AG04449 (cell line): ENCODE measurements at places on chromosomes 12 and 14.

GRCh38 chr12:26863515-26863914 lies 30.5 kb upstream of the ITPR2 start:
- no peak for DNase-seq

DNA sequence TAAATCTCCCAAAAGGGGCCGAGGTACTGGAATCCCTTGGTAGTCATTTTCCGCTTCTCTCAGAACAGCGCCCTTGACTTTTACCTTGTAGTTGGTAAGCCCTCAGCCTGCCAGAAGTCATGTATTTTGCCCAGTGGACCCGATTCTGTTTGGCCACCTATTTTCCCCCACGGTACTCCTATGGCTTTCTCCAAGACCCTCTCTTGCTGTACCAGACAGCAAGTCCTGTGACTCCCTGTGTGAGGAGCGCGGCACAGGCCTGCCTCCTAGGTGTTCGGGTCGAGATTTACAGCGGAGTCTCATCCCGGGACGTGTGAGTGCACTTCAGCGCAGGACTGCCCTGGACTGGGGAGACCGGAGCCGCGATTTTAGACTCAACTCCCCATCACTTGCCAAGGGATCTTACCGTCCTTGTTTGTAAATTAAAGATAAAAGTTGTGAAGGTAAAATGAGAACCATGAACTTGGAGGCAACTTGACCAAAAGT lies 1.1 kb upstream of the MBD6 start:
- DNase-seq: no peak

DNA sequence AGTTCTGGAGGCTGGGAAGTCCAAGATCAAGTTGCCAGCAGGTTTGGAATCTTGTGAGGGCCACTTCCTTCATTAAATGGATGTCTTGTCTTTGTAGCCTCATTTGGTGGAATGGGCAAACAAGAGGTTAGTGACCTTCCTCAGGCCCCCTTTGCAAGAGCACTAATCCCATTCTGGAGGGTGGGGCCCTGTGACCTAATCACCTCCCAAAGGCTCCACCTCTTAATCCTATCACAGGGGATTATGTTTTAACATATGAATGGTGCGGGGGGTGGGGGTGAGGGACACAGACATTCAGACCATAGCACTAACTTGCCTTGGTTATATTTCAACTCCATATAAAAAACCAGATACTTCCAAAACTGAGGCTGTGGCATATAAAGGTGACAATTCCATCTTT lies 59.9 kb upstream of the PPP4R3A start:
- no peak for DNase-seq

DNA sequence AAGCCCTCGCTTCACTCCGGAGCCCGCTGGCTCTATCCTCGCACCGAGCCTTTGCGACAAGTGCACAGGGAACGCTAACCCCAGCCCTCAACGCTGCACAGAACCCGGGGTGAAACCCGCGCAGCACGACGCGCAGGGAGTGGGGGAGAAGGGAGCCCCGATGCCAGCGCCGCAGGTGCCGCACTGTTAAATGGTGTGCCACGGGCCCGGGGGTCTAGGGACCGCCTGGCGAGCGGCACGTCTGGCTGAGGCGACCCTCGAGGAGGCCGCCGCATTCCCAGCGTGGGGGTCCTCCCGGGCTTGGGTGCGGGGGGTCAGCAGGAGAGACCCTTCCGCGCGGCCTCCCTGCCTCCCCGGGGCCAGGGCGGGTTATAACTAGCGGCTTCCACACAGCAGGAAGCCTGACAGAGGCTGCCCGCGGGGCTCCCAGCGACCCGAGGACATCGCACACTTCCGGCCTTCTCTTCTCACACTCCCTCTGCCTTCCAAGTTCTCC lies 23.8 kb upstream of the LRTM2 start:
- no peak for DNase-seq

DNA sequence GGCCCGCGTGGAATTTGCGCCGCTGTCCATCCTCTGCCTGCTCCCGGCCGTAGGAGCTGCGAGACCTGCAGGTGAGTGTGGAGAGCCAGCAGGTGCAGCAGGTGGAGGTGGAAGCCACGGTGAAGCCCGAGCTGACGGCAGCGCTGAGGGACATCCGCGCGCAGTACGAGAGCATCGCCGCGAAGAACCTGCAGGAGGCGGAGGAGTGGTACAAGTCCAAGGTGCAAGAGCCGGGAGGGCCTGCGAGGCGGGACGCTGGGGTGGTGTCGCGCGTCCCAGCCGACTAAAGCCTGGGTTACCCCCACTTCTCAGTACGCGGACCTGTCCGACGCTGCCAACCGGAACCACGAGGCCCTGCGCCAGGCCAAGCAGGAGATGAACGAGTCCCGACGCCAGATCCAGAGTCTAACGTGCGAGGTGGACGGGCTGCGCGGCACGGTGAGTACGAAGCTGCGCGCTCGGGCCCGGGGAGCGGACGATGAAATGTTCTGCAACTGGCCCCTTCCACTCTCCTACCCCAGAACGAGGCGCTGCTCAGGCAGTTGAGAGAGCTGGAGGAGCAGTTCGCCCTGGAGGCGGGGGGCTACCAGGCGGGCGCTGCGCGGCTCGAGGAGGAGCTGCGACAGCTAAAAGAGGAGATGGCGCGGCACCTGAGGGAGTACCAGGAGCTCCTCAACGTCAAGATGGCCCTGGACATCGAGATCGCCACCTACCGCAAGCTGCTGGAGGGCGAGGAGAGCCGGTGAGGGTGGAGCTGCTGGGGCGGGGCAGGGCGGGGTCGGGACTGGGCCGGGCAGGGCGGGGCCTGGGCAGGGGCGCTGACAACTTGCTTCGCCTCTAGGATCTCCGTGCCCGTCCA lies 2.1 kb downstream of the PRPH start:
- DNase-seq: no peak

DNA sequence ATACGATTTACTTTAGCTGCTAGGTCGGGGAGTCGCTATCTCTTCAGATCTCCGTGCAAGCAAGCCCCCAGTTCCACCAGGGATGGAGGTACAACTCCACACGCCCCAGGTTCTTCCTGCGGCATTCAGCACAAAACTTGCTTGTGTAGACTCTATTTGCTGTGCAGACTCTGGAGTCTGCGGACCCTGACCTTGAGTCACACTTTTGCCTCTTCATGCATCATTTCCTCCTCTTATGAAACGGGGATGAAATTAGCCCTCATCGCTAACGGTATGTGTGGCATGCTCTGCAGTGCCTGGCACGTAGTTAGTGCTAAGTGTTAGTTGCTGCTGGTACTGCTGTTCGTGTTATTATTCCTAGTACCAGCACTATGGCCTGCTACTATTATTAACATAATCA lies 84.4 kb downstream of the TMEM132D start:
- DNase-seq: no peak

DNA sequence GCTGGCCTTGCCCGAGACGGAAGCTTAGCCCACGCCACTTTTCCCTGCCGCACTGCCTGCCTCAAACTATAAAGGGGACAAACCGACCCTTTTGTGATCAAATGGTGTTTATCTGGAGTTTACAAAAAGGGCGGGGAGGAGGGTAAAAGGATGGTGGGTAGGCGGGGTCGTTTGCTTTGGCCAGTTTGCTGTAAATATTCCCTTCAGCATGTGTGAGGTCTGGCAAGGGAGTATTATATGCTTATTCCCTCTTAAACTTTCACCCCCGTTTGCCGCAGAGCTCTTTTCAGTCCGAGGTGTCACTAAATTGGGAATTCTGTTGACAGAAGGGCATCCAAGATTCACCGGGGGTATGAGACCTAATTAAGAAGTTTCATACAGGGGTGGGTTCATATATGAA lies 3.8 kb upstream of the TBX3 start:
- no peak for DNase-seq

DNA sequence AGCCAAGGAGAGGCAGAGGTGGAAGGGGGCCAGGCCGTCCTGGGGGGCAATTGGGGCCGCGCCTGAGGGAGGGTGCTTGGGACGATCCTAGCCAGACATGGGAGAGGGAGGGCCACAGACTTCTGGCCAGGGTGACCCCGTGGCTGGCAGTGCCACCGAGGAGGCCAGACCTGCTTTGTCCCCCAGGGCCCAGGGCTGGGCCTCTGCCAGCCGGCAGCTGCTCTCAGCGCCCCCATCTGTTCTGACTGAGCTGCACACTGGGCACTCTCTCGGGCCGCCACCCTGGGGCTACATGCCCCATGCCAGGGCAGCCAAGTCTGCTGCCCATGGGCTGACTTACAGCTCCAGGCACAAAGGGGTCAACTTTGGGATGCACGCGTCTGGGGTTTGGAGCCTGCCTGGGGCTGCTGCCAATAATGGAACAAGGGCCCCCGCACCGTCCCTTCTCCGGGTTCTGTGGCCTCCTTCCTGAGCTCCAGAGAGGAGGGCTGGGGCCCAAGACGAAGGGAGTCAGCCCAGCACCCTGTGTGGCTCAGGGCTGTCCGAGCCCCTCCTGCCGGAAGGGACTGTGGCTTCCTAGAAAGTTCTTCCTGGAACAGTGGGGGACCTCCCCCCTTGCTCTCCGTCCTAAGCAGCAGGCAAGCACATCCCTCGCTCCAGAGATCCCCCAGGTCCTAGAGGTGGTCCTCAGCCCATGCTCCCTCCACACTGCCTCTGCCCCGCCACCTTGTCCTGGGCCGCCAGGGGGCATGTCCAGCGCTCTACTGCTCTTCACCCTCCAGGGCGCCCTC lies 1.1 kb downstream of the ADSS1 start:
- no peak for DNase-seq

DNA sequence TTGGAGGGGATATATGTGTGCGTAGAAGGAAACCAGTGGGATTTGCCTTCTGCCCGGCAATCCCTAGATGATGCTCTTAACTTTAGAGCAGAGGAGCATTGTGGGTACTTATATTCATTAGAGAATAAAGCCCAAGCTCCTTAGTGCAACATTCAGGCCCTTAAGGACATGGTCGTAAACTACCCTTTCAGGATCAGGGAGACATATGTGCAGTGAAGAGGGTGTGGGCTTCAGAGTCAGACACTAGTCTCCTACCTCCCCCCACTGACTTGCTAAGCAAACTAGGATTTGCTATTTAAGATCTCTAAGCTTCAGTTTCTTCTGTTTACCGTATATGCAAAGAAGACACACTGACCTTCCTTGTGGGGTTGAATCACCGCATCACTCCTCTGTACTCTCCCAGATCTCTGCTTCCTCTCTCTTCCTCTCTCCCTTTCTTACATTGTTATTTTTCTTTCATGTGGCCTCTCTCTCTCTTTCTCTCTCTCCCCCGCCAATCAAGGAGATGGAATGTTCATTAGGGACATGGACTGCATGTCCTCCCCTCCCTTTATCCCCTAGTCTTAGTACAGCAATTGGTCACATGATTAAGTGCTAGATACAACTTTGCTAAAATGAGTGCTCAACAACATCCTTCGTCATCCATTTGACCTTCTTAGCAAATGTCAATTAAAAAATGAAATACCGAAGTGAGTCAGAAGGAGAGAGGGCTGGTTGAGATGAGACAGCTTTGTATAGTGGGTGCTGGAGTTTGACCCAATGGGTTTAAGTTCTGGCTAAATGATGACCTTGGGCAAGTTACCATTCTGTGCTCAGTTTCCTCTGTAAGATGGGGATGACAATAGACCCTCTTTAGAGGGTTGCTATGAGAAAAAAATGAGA lies 91.7 kb downstream of the TMX1 start:
- no peak for DNase-seq

DNA sequence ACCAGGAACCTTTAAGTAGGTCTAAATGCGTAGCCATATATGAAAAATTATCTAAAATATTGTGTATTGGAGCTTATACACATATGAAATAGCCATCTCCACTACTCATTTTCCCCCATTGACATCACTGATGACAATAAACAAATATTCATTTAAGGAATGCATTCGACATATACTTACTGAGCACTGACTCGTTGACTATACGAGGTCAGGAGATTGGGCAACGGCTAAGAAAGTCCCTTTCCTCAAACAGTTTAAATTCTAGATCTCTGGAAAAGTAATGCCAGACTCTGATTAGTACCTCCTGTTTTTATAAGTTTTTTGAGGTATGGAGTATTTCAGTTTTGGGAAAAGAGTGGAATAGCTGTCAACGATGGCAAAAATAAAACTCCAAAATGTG lies 139.4 kb upstream of the DIO2 start:
- DNase-seq: no peak
